DMS79 (cell line): ENCODE measurements at places on chromosomes 11 and 22.

DNA sequence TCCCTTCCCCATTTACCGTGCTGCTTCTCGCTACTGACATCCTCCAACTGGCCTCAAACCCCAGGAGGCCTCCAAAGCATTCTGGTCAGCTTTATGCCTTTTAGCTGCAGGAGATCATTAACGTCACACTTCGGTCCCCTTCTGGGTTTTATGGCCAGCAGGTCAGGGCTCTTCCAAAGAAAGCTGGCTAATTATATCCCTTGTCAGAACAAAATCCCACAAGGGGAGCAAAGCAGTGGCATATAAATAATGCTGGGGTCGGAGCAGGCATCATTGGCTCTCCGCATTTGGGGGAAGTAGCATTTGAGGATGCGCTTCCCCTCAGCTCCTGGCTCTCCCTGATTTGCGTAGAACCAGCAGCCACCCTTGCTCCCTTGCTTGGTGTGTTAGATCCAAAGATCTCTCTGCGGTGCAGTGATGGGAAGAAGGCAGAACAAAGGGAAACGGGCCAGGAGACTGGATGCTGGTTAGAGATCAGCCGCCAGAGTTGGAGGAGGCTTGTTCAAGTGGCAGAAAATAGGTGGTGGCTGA is 117.4 kb downstream of the DBX1 start:
- DNase-seq: no peak

DNA sequence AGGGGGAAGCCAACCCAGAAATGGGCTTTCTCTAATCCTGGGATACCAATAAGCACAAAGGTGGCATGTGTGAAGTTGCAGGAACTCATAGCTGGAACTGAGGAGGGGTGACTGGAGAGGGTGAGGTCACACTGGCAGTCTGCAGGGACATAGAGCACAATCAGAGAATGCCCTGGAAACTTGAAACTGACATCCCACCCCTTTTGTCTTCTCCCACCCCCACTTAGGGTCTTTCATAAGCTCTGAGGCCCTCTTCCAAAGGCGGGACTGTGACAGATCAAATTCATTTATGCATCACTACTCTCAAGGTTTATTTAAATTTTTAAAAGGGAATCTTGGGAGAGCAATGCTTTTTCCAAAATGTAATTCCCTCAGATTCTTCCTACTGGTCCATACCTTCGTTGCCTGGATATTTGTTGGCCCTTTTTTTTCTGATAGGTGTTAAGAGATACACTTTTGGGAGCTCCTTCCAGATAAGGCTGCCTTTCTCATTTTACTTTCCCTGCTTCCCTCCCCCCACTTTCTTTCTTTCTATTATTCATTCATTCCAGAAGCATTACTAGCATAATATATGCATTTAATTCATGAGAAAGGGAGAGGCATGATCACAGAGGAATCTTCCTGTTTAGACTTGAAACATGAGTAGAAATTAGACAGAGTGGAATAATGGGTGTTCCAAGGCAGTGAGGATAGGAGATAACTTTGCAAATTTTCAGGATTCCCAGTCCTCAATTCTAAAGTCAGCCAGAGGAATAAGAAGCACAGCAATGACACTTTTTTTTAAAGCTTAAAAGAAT is 14.8 kb downstream of the OR51E2 start:
- no peak for DNase-seq

- no peak for DNase-seq
These were observed 141.2 kb downstream of the CEP164 start for GRCh38 chr11:117468888-117469287.

DNA sequence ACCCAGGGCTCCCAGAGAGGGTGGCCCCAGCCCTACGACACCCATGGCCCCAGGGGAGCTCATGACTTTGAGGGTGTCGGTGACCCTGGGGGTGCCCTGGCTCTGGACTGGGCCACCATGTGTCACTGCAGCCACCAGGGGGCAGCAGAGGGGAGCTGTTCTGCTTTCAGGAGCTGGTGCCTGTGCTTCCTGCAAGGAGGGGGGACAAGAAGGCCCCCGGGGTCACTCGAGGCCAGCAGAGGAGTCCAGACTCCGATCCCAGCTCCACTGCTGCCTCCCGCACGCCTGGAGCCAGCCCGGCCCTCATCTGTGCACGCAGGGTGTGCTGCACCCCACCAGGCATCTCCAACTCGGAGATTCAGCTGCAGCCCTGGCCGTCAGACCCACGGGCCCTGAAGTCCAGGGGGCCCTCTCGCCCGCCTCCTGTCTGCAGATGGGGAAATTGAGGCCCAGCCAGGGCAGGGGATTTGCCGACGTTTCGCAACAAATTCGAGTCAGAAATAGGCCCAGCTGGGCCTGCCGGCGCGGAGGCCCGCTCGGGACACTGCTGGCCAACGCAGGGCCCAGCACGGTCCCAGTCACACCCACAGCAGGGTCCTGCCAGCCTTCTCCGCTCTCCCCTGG is 29.5 kb upstream of the WNT7B start:
- peak; percentile 67 for DNase-seq

GRCh38 chr11:14203321-14203720 is 155.7 kb downstream of the RRAS2 start:
- DNase-seq: no peak

GRCh38 chr11:22130462-22131053 is 62.3 kb upstream of the ANO5 start:
- DNase-seq: no peak

GRCh38 chr22:38505541-38506117 is 482 bp downstream of the DDX17 start:
- DNase-seq: peak; percentile 23

- DNase-seq: no peak
These were observed 758.3 kb downstream of the NELL1 start for GRCh38 chr11:21427726-21428125.

GRCh38 chr22:49663311-49663711 is 164.4 kb downstream of the BRD1 start:
- DNase-seq: no peak

DNA sequence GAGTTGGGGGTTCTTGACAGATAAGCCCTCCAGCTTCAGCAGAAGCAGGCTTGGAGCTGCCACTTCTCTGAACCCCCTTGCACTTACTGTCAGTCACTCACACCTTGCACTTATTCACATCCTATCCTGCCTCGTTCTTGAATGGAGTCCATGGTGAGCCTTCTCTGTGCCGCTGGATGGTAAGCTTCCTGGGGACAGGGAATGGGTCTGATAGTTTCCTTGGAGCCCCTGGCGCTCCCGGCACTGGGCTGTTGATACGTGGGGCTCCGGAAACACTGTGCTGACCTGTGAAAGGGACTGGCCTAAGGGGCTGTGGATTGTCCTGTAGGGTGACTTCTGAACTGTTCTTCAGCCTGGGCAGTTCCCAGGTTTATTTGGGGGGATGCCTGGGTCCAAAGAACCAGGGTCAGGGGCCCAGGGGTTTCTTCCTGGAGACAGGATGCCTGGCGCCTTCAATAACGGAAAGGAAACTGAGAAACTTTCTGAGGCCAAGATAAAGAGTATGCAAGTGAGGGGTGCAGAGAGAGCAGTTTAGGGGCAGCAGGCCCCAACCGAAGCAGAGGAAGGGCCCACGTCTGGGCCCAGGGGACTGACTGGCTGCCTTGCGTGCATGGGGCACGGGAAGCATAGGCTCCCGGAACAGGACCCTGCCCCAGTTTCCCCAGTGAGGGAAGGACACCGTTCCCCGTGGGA is 709 bp upstream of the ST3GAL4 start:
- no peak for DNase-seq

DNA sequence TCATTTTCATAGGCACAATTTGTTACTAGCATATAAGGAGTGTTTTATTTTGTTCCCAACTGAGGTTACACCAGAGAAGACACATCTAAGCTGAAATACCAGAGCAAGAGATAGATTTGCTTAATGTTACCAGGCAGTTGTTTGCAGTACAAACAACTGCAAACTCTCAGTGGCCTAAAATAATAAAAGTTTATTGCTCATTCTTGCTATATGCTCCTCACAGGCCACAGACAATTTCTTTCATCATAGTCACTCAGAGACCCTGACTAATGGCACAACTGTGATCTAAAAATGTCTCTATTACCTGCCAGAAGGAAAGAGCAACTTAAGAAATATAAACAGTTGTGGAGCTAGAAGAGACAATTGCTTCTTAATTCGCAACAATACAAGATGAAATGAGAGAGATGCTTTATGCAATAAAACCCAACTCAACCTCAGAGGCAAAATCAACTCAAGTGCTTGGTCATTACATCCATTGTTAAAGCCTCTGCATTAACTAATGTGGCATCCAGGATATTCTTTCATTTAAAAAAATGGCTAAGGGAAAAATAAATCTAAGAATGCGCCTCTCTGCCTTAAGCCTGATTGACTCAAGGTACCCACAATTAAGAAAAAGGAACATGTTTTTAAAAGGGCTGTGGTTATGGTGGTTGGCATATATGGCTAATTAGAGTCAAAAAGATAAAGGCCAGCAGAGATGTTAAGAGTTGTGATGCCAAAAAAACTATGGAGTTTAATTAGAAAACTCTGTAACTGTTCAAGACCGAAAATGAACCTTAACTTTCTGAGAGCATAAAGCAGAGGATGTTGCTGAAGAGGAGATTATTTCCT is 103.7 kb downstream of the CD44 start:
- no peak for DNase-seq

GRCh38 chr11:15558513-15559181 is 443.9 kb downstream of the INSC start:
- DNase-seq: no peak

DNA sequence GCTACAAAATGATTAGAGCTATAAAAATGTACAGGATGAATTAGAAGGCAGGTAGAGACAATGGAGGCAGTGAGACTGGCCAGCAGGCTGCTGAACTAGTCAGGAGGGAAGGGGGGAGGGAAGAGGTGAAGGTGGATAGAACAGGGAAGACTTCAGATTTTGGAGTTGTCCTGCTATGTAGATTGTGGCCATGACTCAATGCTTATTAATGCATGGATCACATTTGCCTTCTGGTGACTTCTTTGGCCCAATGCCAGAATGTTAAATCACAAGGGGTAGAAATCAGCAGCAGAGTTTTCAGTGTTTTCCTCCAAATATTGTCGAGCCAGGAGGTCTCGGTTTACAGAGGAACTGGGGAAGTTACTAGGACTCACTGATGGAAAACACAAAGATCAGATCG is 346.6 kb downstream of the AASDHPPT start:
- DNase-seq: no peak

- DNase-seq: no peak
These were observed 103.6 kb upstream of the HSD17B12 start for GRCh38 chr11:43576803-43577521.

- DNase-seq: no peak
These were observed 587 bp downstream of the DENND5A start for GRCh38 chr11:9264316-9265210.

GRCh38 chr22:28904211-28904896 is 21.0 kb downstream of the ZNRF3 start:
- no peak for DNase-seq

DNA sequence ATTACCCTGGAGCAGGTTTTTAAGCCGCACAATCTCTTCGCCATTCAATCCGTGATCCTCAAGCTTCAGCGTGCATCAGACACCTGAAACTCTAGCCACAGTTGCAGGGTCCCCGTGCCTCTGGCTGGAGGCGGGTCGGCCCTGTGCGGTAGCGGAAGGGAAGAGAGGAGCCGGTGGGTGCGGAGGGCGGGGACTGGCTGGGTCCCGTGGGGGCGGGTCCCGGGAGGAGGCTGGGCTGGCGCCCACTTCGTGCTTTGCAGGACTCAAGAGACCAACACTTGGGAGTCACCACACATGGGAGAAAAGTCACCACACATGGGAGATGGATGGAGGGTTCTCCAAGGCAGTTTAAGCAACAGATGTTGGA is 772 bp downstream of the C22orf15 start:
- DNase-seq: no peak

DNA sequence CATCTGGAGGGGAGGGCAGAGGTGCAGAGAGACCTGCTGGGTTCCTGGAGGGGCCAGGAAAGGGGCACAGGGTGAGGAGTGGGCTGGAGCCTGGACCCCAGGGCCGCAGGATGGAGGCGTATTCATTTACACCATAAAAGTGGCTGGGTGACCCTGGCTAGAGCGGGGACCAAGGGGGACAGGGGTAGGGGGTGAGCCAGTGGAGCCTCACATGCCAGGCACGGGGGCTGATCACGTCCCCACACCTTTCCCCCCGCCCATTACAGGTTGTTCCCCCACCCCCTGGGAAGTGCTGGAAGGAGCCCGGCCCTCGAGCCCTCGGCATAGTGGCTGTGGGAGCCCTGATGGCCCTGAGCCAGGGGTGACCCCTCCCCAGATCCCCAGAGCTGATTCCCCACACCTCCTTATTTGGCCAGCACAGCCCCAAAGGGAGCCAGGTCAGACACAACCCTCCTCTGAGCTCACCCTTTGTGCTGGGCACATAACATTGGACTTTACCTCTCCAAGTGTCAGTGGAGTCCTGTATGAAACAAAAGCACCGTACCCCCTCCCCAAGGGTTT is 781 bp downstream of the TCIRG1 start:
- DNase-seq: no peak
